ENCODE measurements at places on chromosomes 6 and 20. TPM values are rescaled to one million over a fixed set of nuclear protein-coding genes. Genes with fewer than 3 reads are reported as not detected.

DNA sequence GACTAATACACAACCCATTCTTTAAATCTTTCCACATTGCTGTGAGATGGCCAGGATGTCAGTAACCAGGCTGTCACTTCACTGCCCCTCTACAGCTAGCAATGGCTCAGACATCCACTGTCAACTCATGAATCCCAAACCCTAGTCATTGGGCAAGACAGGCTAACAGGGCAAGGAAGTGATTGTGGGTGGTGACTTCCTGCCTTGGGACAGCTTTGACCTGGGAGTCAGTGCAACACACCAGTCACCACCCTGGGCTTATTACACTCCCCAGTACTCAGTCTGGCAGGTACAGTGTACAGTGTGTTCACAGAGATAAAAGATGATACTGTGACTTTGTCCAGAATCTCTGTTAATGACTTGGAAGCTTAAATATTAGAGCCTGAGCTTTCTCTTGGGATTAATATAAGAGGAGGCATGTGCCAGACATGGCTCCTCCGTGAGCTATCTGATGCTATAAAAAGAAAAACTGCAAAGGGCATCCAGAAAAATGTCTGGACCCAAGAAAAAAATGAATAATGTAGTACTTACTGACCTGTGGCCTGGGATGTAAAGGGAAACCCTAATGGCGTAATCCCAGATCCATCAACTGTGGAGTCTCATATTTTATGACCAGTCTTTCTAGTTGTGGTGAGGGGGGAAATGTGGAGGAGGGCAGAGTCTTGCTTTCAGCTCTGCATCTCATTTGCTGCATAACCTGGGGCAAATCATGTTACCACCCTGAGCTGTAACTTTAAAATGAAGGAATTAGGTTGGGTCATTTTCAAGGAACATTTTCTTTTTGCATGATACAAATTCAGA lies 244.4 kb downstream of the SLC24A3 start:
- no peak for DNase-seq

DNA sequence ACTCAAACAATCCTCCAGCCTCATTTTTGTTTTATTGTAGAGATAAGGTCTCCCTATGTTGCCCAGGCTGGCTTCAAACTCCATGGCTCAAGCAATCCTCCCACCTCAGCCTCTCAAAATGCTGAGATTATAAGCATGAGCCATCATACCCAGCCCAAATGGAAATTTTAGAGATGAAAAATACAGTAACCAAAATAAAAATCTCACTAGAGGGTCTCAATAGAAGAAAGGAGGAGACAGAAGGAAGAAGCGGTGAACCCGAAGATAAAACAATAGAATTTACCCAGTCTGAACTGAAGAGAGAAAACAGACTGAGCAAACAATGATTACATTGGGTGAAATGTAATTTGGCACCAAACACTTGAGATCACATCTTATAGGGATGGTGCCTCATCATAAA lies 16.7 kb upstream of the OLIG3 start:
- no peak for DNase-seq

SLC17A2 gene
- not detected for total RNA-seq

PLN gene
- not detected for total RNA-seq

DNA sequence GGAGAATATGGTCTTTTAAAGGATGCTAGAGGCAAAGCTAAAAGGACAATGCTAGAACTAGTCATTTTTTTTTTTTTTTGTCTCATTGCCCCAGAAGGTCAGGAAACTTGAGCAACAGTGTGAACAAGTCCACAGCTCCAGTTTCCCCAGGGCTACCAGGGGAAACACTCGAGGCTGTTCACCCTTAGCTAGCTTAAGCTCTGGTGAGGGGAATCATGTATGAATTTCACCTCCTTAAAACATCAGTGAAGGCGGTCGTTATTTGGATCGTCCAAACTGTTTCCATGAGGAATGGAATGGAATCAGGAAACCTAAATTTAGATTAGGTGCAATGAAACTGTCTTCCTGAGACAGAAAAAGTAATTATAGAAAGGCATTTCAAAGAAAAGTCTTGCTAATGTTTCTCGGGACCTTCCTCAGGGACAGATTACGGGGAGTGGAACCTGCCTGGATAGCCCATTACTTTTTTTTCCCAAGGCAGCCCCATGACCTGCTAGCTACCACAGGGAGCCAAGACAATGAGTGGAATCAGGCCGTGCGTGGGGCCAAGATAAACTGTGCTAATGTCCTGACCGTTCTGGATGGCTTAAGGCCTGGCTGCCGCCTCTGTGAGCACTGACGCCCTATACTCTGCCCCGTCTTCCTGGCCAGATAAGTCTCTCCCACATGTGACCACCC lies 164.8 kb upstream of the SGK1 start:
- no peak for DNase-seq

Data from CD8-positive, alpha-beta memory T cell (primary cell).